ENCODE measurements at places on chromosomes 3 and 15.

GRCh38 chr3:121126033-121126706, 218.2 kb downstream of the STXBP5L start:
- no peak for DNase-seq

- no peak for DNase-seq
Measured at GRCh38 chr15:51782357-51782896, 31.0 kb downstream of the TMOD2 start.

DNA sequence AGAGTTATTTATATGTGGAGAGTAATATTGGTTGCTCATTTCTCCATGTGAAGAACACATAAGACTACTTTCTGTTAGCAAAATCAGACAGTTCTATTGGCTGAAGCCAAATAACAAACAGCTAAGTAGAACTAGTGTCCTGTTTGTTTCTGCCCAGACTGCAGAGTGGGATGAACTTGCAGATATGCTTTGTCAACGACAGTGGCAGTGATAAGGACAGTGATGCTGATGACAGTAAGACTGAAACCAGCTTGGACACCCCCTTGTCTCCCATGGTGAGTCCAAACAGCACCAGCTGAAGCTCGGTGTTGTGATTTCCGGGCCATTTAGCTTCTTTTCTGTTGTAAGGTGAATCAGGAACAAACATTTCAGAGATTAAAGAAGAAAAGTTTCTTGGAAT, 102.6 kb upstream of the IL12A start:
- no peak for DNase-seq

- DNase-seq, result no peak
Measured at GRCh38 chr3:57718118-57718517, 25.2 kb upstream of the DENND6A start.

DNA sequence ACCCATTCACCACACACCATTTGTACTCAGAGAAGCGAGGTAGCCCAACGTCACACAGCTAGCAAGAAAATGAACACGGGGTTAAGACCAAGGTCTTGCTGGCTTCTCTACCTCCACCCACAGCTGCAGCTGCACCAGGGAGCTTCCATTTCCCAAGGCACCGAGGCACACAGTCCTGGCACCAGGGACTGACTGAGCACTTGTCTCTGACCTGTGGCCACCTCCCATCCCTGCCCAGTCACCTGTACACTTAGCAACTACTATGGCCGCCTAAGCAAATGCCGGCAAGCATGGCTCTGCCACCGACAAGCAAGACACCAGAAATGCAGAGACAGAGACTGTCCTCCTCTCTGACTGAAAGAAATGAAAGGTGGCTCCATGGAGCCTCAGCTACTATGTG, 15.3 kb downstream of the ZXDC start:
- DNase-seq, result no peak

DNA sequence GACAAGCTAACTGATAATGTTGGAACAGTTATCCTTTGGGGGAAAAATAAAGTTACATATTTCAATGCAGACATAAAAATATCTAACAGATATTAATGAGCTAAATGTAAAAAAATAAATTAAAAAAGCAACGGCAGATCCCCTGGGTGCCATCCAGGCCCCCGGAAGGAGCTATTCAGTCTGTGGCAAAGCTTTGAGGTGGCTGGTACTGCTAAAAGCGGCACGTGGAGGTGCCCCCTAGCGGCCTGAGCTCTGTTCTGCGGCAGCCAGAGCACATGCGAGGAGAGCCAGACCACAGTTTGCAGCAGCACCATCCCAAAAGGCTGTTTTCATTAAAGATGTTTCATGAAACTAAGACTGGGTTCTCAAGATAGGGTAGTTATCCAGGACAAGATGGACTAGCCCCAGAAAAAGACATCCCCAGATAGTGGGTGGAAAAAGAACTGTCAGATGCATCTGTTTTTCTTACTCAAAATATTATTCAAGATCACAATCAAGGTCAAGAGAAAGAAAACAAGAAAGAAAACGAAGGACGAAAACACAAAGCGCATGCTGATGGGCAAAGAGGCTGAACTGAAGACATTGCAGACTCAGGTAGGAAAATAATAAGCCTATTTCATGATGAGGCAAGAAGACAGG, 18.7 kb downstream of the AP3S2 start:
- peak; percentile 11 for DNase-seq

GRCh38 chr3:187230011-187230410, 32.7 kb downstream of the RTP1 start:
- no peak for DNase-seq

- no peak for DNase-seq
Measured at GRCh38 chr3:13231781-13232666, 158.8 kb upstream of the IQSEC1 start.

DNA sequence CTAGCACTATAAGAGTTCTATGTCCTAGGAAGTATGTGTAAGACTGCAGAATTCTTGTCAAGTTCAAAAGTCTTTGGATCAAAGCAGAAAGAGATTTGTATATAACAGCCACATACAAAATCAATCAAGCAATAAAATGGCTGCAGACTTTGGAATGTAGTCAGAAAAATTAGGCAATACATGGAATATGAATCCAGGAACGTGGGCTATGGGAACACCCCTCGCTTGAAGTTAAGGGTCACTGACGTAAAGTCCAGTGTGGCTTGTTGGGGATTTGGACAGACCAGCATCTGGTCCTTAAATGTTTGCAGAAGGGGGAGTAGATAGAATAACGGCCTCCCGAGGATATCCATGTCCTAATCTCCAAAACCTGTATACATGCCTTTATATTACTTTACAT, 178.6 kb downstream of the ADAMTS9 start:
- DNase-seq, result no peak

GRCh38 chr3:102112704-102113230, 263.5 kb downstream of the NFKBIZ start:
- no peak for DNase-seq

DNA sequence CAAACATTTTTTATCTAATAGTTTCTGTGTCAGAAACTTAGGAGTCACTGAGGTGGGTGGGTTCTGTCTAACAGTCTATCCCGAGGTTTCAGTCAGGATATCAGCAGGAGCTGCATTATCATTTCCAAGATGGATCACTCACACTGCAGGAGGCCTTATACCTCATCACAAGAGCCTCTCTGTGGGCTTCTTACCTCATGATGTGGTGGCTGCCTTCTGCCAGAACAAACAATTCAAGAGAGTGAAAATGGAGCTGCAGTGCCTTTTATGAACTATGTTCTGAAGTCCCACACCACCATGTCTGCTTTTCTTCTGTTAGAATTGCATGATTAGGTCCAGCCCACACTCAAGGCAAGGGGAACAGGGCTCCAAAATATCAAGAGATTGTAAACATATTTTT, 27.9 kb downstream of the RFX7 start:
- no peak for DNase-seq

- DNase-seq, result no peak
Measured at GRCh38 chr3:173255555-173255954, 114.5 kb upstream of the SPATA16 start.

DNA sequence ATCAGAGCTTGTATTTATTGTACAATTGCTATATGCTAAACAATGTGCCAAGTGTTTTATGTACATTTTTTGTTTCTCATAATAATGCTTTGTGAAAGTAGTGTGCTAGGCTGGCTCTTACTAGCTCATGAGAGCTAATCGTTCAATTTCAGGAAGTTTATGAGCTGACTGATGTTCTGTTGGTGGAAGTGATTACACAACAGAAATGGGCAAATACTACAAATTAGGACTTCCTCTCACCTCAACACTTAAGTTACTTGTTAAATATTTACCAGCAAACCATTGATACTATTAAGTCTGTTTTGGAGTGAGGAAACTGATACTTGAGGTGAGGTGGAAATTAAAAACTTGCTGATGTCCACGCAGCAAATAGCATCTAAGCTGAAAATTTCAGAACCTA, 32.3 kb downstream of the SLC9C1 start:
- no peak for DNase-seq

- DNase-seq, result no peak
Measured at GRCh38 chr3:85903434-85903833, 944.6 kb downstream of the CADM2 start.

DNA sequence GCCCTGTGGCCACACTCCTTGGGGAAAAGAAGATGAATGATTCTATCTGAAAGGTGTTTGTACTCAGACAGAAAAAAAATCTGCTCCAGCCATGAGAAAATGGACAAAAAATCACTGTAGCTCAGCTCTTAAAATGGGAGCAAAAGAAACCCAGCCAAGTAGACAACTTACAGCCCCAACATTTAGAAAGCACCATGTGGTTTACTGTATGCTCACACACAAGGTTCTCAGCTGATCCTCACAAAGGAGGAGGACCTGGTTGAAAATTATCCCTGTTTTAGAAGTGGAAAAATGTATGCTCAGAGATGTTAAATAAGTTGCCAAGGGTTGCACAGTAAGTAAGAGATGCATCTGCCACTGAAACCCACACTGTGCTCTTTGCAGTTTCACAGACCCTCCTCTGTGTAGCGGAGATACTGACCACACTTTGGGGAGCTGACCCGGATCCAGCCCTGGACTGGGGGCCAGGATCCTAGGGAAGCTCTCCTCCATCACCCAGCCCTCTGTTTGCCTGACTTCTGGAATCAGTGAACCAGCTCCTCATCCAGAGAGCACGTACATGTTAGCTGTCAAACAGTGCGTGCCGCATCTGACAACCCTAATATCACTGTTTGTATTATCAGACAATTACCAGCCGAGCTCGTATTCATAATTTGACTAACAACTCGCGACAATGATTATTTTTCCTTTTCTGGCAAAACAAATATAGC, 32.7 kb upstream of the TPRG1 start:
- DNase-seq, result no peak

DNA sequence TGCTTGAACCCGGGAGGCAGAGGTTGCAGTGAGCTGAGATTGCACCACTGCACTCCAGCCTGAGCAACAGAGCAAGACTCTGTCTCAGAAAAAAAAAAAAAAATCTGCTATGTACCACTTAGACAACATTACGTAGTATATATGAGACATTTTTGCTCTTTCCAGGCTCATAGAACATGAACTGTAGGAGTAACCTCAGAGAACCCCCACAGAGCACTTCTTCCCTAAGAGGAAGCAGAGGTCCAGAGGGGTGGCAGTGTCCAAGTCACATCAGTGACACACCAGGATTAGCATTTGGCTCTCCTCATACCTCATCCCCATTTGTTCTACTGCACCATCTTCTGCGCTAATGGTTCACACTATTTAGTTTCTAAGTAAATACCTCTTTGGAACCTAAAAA, 33.7 kb downstream of the ARRDC4 start:
- no peak for DNase-seq

GRCh38 chr3:43036621-43037423, 57.7 kb downstream of the GASK1A start:
- no peak for DNase-seq

DNA sequence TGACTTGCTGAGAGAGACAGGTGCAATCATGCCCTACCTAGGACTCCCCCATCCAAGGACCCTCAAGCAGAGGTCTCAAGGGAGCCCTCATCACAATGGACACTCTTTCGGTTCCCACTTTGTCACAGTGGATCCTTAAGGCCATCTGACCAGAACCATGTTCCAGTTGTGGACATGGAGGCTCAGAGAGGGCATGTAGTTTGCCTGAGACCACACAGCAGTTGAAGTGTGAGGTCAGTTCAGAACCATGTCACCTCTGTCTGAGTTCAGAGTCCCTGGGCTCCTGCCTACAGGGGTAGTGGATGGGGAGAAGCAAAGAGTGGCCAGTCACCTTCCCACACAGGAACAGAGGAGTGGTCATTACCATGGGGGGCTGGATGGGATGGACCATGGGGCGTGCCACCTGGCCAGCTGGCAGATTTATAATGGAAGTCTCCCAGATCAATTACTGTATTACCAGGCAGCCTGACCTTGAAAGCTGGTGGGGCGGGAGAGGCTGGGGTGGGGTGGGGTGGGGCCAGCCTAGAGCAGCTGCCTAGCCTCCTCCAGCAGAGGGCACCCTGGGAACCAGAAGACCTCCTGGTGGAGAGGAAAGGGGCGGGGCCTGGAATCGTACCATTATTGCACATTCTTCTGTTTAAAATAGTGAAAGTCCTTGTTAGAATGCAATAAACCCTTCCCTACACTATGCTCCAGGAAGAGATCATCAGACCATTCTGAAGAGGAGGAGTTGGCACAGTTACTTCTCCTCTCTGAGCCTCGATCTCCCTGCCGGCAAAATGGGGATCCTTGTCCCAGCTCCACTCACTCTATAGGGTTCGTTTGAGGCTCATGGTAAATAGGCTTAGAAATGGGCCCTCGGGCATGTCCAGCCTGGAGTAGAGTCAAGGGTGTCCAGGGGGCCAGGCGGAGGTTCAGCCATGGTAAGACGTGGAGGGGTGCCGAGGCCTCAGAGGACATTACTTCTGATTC, 26.9 kb upstream of the LINGO1 start:
- no peak for DNase-seq

DNA sequence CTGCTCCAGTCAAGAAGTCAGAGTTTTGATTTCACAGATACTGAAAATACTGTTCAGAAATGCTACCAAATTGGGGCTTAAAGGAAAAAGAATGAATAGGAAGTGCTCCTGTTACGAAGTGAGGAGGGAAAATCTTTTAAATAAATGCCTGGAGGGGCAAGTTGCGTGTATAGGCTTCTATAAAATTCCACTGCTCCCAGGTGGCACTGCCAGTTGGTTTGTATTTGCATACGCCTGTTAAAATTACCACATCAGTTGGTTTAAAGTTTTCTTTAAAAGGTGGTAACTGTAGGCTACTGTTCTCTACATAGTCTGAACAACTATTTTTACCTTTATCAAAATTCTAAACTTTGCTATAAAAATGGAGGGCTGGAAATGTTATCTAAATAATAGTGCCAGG, 123.5 kb downstream of the DLG1 start:
- no peak for DNase-seq

GRCh38 chr15:33908406-33908805, 59.9 kb upstream of the CHRM5 start:
- DNase-seq, result no peak

DNA sequence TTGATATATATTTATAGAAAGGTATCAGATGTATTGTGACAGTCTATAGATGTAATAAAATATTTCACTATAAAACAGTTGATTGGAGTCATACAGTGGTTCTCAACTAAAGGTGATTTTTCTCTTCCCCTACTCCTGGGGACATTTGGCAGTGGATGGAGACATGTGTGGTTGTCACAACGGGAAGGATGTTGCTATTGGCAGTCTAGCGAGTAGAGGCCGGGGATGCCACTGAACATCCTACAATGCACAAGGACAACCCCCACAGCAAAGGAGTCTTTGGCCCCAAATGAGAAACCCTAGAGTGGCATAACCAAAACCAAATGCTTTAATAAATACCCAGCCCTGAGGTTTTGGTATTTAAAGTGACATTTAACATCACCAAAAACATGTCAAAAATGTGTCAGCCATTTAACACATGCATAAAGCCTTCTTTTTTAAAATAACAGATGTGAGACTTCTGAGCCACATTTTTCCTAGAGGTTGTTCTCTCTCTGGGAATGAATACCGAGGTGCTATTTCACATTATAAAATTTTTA, 367.5 kb downstream of the PTPRG start:
- no peak for DNase-seq

- DNase-seq, result no peak
Measured at GRCh38 chr3:14844386-14845170, 25.8 kb downstream of the FGD5 start.
